Astrocyte of the spinal cord (primary cell): ENCODE measurements at places on chromosomes 13 and 19.
A peak's percentile ranks its signal among the peaks of the same experiment; 100 is the strongest.

- DNase-seq = no peak
These were observed 59.8 kb downstream of the SLC7A9 start for GRCh38 chr19:32809754-32810153.

GRCh38 chr19:48348045-48348444 lies 15.7 kb downstream of the TMEM143 start:
- DNase-seq = no peak

DNA sequence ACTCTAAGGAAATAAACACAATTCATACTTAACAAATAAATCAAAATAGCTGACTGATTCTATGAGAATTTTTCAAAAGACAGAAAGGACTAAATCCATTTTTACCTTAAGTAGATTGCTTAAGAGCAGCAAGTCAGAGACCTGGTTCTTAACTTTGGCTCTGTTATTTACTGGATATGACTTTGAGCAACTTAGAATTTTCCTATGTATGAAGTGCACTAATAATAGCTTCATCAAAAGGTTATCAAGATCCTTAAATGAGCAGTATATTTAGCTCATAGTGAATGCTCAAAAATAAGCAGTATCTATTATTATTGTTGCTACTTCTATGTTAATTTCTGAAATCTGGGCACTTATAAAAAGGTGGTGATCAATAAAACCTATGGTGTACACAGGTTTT lies 95.3 kb downstream of the POSTN start:
- DNase-seq = no peak

GRCh38 chr13:63075126-63075525 lies 1659.5 kb upstream of the PCDH20 start:
- no peak for DNase-seq

DNA sequence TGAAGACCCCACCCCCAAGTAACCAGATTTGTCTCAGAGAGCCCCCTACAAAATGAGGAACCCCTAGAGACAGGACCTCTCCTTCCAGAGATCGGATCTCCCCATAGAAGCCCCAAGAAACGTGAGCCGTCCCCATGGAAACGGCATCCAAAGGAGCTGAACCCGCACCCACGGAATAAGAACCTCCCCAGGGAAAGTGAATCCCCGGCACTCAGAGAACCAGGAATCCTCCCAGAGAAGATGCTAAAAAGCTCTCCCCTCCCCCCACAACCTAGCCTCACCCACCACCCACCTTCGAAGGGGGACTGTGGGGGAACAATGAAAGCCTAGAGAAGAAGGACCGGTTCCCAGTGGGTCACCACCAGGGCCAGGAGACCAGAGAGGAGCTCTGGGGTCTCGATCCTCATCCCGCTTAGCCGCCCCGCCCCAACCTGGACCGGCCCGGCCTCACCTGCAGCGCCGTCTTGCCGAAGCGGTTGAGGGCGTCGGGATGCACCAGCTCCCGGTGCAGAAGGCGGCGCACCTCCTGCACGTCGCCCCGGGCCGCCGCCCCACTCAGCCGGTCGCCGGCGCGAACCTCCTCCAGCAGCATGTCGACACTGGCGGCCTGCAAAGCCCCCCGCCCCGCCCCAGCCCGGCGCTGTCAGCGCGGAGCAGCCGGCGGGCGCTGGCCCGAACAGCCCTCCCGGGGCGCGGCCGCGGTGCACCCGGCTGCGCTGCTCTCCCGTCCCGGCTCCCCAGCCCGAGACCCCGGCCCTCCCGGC lies 535 bp downstream of the CDKN2D start:
- DNase-seq = peak; percentile 22

GRCh38 chr13:110726726-110727125 lies 13.2 kb downstream of the ING1 start:
- no peak for DNase-seq

DNA sequence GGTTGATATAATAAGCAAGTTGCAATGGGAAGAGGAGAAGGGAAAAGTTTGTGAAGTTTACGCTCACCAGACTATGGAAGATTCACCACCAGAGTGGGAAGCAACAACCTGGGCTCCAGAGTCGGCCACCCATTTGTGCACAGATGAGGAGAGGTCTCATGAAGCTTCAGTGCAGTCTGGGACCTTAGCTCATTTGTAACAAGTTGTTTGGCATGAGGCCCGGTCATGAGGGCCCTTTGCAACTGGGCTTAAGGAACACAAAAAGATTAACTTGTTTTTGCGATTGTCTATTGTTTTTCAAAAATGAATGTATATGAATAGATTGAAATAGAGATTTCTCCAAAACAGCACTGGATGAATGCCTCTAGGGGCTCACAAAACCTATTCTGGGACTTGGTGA lies 94.2 kb downstream of the ZNF737 start:
- no peak for DNase-seq

DNA sequence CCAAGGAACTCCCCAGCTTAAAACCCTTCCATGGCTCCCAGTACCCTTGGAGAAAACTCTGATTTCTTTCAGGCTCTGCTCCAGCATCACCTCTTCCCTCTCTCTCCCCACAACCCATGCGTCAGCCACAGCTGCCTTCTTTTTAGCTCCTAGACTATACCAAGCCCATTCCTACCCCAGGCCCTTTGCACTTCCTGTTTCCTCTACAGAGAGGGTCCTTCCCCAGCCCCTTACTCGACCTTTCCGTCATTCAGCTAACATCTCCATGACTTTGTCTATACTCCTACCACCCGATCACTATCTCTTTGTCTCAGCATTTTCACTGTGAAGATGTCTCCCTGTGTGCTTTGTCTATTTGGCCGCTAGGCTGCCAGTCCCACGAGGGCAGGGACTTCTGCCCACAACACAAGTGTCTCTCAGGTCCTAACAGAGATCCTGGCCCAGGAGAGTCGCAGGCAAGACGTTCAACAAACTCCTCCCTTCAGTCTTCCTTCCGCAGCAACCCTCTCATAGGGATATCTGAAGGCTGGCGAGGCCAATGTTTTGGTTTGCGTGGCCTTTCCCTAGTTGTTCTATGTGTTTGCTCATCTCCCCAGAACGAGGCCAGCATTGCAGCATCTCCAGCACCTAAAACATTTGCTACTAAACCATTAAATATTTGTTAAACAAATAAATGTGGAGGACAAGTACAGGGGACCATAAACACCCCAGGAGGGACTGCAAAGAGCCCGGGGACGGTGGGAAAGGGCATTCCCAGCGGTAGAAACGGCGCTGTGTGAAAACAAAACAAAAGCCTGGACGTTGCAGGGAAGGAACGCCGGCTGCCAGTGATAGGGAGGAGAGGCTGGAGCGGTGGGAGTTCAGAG lies 816 bp downstream of the CCNP start:
- DNase-seq = peak; percentile 49

DNA sequence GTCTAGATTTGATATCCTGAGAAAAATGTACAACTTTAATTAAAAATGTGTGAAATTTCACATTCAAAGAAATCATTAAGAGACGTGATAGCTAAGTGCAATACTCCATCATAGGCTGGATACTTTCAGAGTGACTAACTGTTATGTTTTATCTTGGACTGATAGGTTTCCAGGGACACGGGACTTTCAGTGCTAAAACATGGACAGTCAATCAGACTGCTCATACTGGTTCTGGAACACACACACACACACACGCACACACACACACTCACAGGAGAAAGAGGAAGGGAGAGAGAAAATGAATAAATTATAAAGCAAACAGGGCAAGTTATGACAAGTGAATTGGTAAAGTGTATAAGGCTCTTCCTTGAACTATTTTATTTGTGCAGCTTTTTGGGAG lies 955.9 kb downstream of the SLITRK5 start:
- DNase-seq = no peak

DNA sequence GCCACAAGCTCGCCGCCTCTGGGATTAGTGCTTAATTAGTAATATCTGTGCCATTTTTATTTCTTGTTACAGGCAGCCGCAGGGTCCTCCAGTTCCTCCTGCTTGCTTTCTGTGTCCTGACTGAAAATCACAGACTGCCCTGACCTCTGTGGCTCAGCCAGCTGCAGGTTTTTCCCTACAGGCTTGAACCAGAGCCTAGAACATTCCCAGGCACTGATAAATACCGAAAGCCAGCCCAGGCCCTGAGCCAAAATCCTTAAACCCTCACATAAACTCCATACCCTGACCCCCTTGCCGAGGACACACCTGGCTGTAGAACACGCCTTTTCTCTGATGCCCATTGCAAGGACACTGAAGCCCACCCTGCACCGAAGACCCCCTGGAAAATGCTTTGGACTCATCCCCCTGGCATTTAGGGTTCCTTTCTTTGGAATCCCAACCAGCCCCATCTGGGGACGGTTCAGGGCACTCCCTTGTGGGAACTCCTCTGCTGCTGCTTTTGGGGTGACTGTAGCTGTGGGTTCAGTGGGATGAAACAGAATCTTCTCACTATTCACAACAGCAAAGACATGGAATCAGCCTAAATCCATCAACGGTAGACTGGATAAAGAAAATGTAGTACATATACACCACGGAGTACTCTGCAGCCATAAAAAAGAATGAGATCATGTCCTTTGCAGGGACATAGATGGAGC lies 15.5 kb downstream of the DPP9 start:
- peak; percentile 68 for DNase-seq

DNA sequence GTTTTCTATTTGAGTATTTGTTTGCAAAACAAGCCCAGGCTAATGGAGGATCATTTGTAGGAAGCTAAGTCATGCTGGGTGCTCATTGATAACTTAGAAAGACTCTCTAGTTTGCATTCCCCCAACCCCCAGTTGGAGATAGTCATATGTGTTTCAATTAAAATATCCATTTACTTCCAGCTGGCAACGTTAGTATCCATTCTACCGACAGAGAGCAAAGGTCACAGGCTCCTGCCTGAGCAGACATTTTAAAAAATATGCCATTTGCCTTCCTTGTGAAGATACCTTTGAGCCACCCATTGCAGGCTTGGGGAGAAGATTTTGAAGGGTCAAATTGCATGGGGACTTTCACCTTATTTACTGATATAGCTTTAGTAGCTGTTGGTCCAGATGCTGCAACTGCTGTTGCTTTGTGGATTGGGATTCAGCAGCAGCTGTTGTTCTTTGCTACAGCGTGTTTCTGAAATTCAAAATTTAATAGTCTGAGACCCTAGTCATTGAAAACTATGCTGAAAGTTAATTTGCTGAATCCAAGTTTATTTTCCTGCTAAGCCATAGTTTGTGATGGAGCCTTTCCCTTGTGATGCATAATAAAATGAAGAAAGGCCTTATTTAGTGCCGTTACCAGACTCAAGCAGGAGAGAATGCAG lies 335.1 kb downstream of the GPC6 start:
- DNase-seq = no peak

DNA sequence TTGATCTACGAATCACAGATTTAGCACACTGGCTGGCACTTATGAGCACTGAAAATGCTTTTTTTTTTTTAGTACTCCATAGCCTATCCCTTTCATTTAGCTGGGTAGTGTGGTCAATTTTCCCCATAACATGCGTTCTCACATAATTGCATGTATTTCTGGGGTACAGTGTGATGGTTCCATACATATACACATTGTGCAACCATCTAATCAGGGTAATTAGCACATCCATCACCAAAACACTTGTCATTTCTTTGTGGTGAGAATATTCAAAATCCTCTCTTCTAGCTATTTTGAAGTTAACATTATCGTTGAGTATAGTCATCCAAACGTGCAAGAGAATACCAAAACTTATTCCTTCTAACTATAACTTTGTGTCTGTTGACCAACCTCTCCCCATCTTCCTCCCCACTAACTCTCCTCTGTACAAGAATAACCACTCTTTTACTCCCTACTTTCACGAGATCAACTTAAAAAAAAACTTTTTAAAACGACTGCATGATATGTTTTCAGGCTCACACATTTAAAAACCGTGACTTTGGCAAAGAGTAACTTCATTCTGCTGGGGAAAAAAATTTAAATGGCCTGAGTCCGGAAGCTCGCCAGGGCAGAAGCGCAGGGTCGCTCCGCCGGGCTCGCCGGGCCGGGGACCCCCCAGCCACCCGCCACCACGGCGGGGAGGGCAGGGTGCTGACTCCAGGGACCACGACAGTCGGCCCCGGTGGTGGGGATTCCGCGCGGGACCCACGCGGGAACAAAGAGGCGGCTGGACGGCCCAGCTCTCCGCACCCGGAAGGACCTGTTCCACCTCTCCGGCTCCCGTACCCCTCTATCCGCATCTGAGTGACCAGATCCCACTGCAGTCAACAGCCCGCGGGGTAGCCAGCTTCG lies 868 bp upstream of the UBAC2 start:
- DNase-seq = peak; percentile 35

DNA sequence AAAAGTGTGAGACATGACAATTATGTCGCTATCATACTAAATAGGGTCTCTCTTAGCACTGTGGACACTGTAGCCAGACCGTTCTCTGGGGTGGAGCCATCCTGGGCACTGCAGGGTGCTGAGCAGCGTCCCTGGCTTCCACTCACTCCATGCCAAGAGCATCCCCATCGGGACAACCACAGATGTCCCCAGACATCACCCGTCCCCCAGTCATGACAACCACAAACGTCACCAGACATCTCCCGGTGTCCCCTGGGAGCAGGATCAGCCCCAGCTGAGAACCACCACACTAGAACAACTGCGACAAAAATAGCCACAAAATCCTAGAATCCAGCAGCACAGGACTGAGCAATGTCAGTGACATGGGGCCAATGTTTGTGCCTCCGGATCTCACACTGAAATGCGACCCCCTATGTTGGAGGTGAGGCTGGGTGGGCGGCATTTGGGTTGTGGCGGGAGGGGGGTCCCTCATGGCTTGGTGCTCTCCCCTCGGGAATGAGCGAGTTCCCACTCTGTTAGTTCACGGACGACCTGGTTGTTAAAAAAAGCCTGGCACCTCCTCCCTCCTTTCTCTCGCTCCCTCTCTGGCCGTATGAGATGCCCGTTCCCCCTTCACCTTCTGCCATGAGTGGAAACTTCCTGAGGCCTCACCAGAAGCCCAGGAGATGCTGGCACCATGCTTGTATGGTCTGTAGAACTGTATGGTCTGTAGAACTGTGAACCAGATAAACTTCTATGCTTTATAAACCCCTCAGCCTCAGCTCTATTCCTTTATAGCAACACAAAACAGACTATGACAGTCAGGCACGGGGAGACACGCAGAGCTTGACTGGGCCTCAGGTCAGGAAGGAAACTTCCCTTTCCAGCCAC lies 93.9 kb downstream of the GADD45B start:
- no peak for DNase-seq
